ENCODE measurements at places on chromosomes 6 and 20. TPM values are rescaled to one million over a fixed set of nuclear protein-coding genes. Genes with fewer than 3 reads are reported as not detected.

Gene GPX5
- total RNA-seq: not detected

Gene FAM83B
- total RNA-seq: not detected

Gene MYMX
- not detected for total RNA-seq

Gene LYRM4
- total RNA-seq: 20.2 TPM

Gene PGBD1
- 6.5 TPM for total RNA-seq

Gene CD40
- 2.0 TPM for total RNA-seq

Gene DHX35
- total RNA-seq: 15.1 TPM

Gene BEND6
- 14.3 TPM for total RNA-seq

Gene WFDC5
- not detected for total RNA-seq

Gene GHRH
- total RNA-seq: not detected

Gene GTF3C6
- total RNA-seq: 47.9 TPM

Gene HAO1
- not detected for total RNA-seq

Gene HLA-DRB1
- not detected for total RNA-seq

Gene AAR2
- 16.9 TPM for total RNA-seq

Gene SLA2
- not detected for total RNA-seq

Gene C6orf163
- total RNA-seq: 0.59 TPM

Gene DEFB128
- not detected for total RNA-seq

Gene B4GALT5
- total RNA-seq: 78.1 TPM

Gene IMPG1
- total RNA-seq: not detected

Gene SLC16A10
- total RNA-seq: 0.30 TPM

Gene RAET1L
- not detected for total RNA-seq

Gene DDO
- 0.23 TPM for total RNA-seq

Gene OLIG3
- not detected for total RNA-seq

Gene SLC22A16
- total RNA-seq: not detected

Gene PBOV1
- not detected for total RNA-seq

Gene DDX27
- 41.7 TPM for total RNA-seq

Gene MRPL18
- total RNA-seq: 65.3 TPM

Gene LAMA2
- total RNA-seq: 14.1 TPM

Gene LINC00237
- total RNA-seq: not detected

Gene DLK2
- 0.30 TPM for total RNA-seq

Gene GCLC
- total RNA-seq: 17.6 TPM

Gene MMP24
- total RNA-seq: 1.0 TPM

Gene NKX2-4
- total RNA-seq: not detected

Gene HNF4A
- not detected for total RNA-seq

Gene KIF25
- total RNA-seq: 0.14 TPM

Gene NDUFAF4
- 6.8 TPM for total RNA-seq

Gene VARS2
- total RNA-seq: 26.8 TPM

Gene BEND3
- total RNA-seq: 5.5 TPM

Gene SUN5
- not detected for total RNA-seq

Gene ASCC3
- total RNA-seq: 137 TPM

Gene RPP21
- total RNA-seq: 29.1 TPM

Gene PTPRT
- not detected for total RNA-seq

Gene AGER
- total RNA-seq: not detected

Gene RHAG
- not detected for total RNA-seq

Gene KCNK15
- 0.09 TPM for total RNA-seq

Gene HLA-DRB5
- total RNA-seq: not detected
